ENCODE measurements at places on chromosomes 13 and 19.

GRCh38 chr13:112104881-112105234 is 37.9 kb downstream of the SOX1 start:
- DNase-seq = no peak

DNA sequence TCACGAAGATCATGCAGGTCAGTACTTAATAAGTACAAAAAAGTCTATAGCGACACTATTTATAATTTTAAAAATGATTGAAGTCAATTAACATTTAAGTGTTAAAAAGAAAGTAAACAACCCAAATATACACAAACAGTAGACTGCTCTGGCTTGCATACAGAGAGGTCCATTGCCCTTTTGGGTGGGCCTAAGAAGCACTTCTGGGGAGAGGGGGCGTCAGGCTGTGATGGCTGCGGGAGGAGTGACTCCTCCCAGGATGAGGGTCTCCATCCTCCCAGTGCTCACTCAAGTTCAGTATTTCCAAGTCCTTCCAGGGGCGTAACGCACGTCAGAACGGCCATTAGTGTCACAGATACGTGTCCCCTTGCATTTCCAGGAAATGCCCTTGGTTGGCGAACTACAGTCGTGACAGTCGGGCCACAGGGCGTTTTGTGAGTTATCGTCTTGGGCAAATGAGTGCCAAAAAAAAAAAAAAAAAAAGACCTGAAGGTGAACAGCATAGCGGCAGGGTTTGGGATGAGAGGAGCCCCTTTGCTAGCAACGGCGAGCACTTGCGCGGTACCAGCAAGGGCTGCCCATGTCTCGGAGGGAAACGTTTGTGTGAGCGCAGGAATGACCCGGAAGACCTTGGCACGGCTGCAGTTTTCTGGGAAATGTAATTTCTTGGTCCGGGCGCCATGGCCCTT is at the start of gene SCGB2B2:
TSS of gene SCGB2B2 (minus strand) at position 463 of the 689 bp plus-strand sequence. CDS start 82,596 bp downstream, outside the sequence.
- DNase-seq = peak; percentile 93

DNA sequence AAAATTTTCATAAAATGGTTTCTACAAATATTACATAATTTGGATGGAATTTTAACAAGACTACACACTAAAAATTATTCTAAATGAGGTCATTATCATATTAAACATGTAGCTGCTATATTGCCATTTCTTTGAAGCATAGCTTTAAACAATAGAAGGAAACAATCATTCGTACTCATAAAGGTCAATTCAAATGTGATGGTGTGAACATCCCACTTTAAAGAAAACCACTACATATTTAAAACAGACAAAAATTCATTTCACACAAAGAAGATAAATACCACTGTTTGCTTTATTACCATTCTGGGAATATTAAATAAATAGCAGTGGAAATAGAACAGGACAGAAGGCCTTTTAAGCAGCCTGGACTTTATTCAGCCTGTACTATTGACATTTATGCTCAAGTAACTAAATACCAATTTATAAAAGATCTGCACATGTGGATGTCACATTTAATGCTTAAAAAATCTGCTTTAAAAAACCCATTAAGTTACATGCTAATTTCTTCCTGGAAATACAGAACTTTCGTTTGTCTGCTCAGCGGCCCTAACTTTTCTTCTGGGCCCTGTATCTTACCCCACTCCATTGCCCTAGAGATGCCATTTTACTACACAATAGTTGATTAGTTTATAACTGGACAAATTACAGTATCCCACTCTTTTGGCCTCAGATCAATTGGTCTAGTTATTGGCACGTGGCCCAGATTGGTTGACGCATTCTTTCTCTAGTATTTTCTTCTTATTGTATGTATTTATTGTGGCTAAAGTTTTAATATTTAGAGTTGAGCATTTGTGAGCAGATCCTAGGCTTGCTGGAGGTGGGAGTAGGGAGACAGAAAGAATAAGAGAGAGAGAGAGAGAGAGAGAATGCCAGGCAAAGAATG is 215.1 kb upstream of the SPRY2 start:
- no peak for DNase-seq

- DNase-seq = no peak
Observed at GRCh38 chr19:42109896-42110295, 22.4 kb downstream of the POU2F2 start.

DNA sequence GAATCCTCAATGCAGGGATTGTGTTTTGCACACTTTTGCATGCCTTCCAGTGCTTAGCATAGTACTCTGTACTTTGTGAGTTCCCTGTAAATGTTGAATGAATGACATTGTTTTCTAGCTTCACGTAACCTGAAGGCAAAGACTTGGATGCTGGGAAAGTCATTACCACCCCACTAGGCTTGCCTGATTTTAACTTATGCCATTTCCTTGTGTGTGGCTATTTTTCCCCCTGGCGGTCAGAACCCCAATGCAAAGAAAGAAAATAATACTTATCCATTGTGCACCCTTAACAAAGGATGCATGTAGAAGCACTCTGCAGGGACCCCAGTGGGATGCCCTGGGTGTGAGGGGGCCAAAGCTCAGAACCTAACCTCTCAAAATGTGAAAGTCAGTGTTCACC is 1.2 kb upstream of the ENOX1 start:
- DNase-seq = no peak

GRCh38 chr19:38196245-38196837 is 27.7 kb downstream of the DPF1 start:
- no peak for DNase-seq

GRCh38 chr19:51365211-51365964 is 800 bp downstream of the ETFB start:
- peak; percentile 47 for DNase-seq

DNA sequence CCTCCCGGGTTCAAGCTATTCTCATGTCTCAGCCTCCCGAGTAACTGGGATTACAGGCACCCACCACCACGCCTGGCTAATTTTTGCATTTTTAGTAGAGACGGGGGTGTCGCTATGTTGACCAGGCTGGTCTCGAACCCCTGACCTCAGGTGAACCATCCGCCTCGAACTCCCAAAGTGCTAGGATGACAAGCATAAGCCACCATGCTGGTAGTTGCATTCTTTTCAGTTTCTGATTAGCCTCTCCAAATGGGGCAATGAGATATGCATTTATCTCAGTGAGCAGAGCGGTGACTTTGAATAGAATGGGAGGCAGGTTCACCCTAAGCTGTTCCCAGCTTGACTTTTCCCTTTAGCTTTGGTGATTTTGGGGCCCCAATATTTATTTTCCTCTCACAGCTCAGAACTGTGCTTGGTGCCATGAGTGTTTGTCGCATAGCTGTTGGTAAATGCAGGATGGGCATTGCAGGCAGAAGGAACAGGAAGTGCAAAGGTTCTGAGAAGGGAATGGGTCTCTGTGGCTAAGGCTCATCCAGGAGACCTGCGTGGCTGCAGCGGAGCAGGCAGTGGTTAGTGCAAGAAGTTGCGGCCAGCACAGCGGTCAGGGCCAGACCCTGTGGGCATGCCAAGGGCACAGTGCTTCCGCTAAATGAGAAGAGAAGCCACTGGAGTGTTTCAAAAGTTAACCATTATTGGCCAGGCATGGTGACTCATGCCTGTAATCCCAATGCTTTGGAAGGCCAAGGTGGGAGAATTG is 20.7 kb downstream of the LYPD3 start:
- no peak for DNase-seq

DNA sequence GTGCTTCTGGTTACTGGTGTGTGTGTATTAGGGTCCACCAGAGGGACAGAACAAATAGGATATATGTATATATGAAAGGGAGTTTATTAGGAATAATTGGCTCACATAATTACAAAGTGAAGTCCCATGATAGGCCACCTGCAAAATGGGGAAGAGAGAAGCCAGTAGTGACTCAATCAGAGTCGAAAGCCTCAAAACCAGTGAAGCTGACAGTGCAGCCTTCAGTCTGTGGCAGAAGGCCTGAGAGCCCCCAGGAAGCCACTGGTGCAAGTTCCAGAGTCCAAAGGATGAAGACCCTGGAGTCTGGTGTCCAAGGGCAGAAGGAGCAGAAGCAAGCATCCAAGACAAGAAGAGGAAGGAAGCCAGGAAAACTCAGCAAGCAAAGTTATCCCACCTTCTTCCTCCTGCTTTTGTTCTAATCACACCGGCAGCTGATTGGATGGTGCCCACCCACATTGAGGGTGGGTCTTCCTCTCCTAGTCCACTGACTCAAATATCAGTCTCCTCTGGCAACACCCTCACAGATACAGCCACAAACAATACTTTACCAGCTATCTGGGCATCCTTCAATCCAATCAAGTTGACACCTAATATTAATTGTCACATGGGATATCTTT is 21.7 kb upstream of the SCEL start:
- DNase-seq = no peak

DNA sequence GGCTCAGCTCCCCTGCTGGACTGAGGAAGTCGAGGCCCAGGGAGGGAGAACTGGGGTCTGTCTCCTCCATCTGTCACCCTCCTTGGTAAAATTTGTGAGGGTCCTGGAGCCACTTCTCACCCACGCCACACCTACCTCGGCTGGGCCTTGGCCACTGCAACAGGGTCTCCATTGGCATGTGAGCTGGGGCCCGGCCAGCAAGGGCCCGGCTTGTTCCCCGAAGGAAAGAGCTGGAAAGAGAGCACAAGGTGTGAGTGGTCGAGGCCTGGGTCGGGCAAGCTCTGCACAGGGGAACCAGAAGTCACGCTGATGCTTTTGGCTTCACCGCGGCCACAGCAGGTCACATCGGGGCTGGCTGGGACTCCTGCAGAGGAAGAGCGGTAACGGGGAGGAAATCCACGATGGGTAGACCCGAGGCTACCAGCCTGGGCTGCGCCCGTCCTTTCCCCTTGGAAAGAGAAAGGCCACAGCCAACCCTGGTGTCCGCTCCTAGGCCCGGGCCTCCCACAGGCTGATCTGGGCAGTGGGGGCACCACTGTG is 9.0 kb downstream of the NANOS3 start:
- no peak for DNase-seq

- DNase-seq = no peak
Observed at GRCh38 chr13:110391273-110391672, 84.2 kb downstream of the COL4A2 start.
